CD4-positive, alpha-beta T cell treated with Interleukin-6 at 100 ng/mL for 8 hours (primary cell): ENCODE measurements at places on chromosomes 12 and 14.

DNA sequence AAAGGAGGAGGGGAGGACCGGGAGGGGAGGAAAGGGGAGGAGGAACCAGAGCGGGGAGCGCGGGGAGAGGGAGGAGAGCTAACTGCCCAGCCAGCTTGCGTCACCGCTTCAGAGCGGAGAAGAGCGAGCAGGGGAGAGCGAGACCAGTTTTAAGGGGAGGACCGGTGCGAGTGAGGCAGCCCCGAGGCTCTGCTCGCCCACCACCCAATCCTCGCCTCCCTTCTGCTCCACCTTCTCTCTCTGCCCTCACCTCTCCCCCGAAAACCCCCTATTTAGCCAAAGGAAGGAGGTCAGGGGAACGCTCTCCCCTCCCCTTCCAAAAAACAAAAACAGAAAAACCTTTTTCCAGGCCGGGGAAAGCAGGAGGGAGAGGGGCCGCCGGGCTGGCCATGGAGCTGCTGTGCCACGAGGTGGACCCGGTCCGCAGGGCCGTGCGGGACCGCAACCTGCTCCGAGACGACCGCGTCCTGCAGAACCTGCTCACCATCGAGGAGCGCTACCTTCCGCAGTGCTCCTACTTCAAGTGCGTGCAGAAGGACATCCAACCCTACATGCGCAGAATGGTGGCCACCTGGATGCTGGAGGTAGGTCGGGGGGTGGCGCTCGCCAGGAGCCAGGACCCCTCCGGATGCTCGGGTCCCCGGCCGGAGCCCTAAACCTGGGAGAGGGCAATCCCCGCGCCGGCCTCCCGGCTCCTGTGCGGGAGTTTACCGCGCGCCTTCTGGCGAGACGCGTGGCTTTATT lies at the start of gene CCND2:
Gene CCND2, plus strand, starts transcription at position 111 of the 744 bp plus-strand sequence. Its CDS starts 279 bp downstream, at position 390.
- peak; percentile 75 for DNase-seq

DNA sequence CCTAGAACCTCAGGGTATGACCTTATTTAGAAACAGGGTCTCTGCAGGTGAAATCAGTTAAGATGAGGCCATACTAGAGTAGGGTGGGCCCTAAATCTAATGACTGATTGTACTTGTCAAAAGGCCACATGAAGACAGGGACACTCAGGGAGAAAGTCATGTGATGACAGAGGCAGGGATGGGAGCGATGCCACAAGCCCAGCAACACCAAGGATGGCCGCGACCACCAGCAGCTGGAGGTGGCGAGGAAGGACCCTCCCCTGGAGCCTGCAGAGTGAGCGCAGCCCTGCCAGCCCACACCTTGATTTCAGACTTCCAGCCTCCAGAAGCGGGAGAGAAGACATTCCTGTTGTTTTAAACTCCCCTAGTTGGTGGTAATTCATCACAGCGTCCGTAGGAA lies 199.9 kb downstream of the PHETA1 start:
- DNase-seq, result no peak

DNA sequence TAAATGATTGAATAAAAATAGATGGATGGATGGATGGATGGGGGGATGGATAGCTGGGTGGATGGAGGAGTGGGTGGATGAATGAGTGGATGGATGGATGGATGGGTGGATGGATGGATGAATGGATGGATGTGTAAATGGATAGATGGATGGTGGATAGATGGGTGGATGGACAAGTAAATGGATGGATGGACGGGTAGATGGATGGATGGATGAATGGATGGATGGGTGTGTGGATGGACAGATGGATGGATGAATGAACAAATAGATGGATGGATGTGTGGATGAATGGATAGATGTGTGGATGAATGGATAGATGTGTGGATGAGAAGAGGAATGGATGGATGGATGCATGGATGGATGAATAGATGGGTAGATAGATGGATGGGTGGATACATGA lies 490.8 kb downstream of the VRK1 start:
- DNase-seq, result no peak

GRCh38 chr12:62523619-62524018 lies 57.0 kb downstream of the MON2 start:
- no peak for DNase-seq

DNA sequence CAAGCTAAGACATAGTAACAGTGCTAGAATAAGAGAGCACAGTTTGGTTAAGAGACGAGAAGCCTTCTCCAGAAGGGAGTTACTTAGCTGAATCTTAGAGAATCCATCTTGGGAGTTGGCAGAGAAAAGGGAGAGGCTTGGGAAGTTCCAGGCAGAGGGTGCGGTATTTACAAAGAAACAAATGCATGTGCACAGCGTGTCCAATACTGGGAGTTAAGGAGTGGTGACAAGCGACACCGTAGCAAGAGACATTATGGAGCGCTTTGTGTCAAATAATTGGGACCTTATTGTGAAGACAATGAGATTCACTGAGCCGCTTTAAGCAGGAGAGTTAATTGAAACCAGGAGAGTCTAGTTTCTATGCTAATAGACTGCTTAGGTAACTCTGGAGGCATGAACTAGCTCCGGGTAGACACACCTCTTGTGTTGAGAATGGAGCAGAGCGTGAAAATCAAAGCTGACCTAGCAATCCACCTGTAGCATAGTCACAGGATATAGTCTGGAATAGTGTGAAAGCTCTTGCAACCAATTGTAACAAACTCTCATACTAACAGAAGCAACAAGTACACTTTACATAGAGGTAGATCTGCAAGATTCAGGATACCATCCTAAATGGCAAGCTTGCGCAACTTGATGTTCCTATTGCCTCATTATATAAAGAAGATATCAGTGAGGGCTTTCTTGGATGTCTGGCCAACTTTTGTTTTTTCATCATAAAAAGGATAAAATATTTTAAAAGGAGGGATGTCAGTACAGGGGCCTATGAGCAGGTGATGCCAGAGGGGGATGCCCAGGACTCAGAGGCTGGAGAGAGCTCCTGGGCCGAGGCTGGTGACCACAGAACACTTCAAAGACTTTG lies 5.3 kb downstream of the ALDH1L2 start:
- no peak for DNase-seq

- no peak for DNase-seq
These were observed 736.4 kb upstream of the LRFN5 start for GRCh38 chr14:40870252-40870651.

- DNase-seq, result no peak
These were observed 114.4 kb upstream of the TMEM233 start for GRCh38 chr12:119479121-119479561.

DNA sequence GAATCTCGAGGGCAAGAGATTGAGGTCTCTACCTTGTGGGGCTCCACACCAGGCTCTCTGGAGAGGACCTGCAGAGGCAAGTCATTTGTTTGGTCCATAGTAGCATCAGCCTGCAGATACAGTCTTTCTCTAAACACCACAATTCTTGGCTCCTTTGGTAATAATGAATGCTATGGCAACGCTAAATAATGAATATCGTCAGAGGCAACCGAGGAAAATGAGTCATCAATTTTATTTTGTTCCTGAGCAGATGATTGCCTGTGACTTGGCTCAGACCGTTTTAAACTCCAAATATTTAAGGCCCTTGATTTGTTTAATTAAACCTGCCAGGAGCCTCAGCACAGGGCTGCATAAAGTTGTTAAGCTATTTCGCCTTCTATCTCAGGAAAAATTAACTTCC lies 924.1 kb upstream of the TMEM132C start:
- DNase-seq, result no peak

DNA sequence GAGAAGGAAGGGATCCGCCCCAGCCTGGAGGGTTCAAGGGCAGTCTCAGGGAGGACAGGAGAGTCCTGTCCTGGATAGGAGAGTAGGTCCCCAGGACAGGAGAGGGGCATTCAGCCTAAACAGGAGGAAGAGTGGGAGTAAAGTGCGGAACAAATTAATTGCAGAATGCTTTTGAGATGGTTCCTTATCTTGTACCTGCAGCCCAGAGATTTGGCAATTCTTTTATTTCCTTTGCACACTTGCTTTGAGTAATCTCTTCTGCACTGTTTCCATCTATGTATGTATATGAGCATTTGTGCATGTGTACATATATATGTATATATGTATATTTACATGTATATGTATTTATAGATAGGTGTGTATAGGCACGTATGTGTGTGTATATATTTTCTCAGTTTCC lies 22.7 kb downstream of the PLEK2 start:
- no peak for DNase-seq

DNA sequence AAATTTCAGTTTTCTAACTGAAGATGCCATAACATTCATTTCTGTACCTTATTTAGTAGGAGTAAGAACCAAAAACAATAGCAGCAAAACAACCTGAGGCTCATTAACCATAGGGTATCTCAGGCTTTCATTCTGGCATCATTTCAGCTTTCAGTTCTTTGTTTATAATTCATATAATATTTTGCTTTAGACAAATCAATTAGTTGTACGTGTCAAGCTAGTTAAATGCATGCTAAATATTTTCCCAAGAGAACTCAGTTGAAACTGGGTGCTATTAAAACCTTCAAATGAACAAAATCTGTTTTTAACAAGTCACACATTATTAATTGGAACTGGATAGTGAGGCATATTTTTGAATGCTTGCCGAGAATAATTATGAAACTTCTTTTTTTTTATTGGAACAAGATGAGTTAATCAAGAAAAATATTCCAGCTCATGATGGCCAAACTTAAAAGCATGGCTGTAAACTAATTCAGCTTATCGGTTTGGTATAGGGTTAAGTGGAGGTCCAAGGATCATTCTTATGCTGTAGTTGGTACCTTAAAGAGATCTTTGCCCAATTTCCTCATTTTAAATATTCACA lies 442.7 kb downstream of the BTG1 start:
- DNase-seq, result no peak

GRCh38 chr14:21098892-21099595 lies 589 bp upstream of the ZNF219 start:
- no peak for DNase-seq

GRCh38 chr12:63206909-63207308 lies 55.9 kb upstream of the AVPR1A start:
- no peak for DNase-seq

- DNase-seq, result no peak
These were observed 8.5 kb downstream of the VASH1 start for GRCh38 chr14:76769636-76770292.

DNA sequence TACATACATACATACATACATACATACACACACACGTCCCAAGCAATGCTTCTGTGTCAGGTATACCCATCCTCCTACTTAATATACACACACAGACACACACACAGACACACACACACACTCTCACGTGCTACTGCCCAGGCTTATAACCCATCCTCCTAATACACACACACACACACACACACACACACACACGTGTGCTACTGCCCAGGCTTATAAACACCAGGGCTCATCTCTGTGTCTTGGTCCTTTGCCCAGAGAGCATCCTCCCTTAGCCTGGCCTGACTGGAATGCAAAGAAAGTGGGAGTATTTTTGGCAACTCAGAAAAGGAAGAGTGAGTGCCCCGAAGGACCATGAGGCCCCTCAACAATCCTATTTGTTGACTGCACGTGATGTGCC lies 129.0 kb downstream of the RBM19 start:
- no peak for DNase-seq

DNA sequence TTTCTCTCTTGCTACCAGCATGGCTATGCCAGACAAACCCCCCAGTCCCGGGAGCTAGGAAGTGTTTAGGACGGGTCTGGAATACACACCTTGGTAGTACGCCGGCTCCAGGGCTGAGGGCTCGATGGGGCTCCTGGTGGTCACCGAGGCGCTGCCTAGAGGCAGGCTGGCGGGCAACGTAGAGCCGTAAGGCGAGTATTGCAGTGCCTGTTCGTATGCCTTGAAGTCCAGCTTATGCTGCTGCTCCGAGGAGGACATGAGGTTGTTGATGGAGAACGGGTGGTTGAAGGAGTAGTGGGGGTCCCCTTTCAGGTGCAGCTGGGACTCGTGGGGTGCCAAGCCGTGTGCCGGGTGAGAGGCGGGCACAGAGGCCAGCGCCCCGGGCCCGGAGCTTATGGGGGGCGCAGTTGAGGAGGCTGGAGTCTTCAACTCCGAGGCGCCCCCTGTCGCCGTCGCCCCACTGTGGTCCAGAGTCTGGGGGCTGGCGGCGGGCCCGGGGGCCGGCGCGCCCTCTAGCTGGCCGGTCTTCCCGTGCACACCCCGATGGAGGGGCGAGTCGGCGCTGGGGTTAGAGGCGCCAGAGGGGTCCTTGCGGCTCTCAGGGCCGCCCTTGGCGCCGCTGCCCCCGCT lies 3.6 kb downstream of the FOXA1 start:
- DNase-seq, result no peak

DNA sequence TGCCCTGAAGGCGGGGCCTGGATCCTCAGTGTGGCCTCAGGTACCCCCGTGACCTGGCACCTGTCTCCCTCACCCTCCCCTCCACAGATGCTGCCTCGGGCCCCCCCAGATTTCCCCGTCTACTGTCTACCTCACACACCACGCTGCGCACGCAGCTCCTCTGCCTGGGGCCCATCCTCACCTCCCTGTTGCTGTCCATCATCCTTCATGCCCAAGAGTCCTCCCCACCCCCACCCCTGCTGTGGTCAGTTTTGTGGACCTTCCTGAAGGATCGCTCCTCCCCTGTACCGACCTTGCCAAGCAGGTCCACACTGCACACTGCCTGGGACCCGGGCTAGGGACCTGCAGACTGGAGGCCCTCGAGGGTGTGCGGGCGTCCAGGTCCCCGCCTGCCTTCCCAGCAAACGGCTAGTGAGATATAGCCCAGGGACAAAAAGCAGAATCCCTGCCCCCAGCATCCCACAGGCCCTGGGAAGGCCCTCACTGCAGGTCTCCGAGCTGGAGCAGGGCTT lies 197.4 kb upstream of the DIO3 start:
- no peak for DNase-seq

DNA sequence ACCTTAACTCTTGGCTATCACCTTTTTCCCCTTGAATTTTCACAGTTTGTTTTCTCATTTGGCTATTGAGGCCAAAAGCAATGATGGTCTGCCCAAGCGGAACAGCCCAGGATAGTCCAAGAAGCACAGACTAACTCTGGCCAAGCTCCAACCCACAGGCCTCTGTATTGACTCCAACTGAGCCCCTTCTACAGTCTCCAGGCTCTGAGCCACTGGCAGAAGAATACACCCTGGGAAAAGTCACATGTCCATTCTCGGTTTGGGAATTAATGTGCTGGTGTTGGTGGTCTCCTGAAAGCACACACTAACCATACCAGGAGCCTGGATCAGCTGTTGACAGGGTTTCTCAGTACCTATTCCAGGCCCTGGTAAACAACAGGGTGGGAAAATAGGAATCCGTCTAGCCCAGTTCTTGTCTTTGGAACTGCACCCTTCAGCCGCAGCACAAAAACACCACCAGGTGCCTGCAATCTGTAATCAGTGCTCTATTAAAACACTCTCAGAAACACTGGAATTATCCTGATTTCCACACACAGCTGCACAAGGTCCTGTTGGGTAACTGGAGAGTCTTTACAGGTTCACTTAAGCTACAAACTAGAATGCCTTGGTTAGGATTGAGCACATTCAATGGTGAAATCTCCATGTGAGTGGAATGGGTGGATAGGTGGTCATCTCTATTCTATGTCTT lies 63.6 kb downstream of the STXBP6 start:
- DNase-seq, result no peak

- no peak for DNase-seq
These were observed 1788.7 kb upstream of the FLRT2 start for GRCh38 chr14:83741269-83741668.

- DNase-seq, result no peak
These were observed 4.8 kb downstream of the CD163 start for GRCh38 chr12:7498809-7499208.
